ENCODE measurements at places on chromosomes 7 and 10.

DNA sequence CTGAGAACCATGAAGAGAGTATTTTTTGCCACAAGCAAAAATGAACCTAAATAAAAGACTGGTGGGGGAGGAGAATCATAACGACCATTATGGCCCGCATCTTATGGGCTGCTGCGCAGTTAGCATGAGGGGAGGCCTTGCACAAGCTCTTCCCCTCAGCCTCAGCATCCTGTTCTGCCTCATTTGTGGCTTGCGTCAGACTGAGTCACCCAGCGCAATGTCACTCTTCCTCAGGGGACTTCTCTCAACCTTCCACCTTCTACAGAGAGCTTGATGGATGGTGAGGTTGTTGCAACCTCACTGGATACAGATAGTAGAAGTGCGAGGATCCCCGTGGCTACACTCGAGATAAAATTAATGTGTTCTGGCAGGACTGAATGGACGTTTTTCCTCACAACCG is 16.8 kb upstream of the GPR15LG start:
- no peak for DNase-seq

DNA sequence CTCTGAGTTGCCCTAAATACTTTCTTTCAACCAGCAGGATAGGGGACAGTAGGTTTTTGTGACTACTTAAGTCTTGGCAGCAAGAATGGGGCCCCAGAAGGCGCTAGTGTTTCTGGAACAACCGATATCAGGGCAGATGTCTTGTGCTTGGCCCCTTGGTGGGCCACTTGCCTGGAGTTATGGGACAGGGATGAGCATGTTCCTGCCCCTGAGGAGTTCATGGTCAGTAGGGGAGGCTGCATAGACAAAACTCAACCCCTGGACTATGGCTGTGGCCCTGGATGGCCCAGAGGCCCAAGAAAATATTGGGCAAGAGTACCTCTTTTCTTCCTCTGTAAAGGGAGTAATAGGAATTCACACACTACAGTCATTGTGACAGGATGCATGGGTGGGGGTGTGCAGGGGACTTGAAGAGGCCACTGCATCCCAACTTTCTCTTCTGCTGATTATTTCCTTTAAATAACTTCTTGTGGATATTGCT is 57.7 kb upstream of the IGFBP3 start:
- DNase-seq: no peak

DNA sequence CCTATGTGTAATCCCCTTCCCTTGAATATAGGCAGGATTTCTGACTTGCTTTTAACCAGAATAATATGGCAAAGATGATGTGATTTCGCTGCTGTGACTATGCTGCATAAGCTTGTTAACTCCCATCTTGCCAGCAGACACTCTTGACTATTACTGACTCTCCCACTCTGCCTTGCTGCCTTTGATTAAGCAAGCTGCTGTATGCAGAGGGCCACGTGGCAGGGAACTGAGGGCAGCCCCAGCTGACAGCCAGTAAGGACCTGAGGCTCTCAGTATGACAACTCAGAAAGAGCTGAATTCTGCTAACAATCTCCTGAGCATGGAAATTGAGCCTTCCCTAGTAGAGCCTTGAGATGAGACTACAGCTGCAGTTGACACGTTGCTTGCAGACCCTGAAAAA is 279.4 kb upstream of the CACNA2D1 start:
- DNase-seq: no peak

- DNase-seq: no peak
Measured at GRCh38 chr7:1096156-1097119, 8.5 kb downstream of the GPER1 start.

All from T-helper 1 cell (primary cell).